Heart left ventricle (tissue), 16 donors: ENCODE measurements at places on chromosomes 4 and X.

- no peaks in the 10 kb centered on the region for H3K36me3 ChIP-seq
- H3K4me3 ChIP-seq: no peak overlapping the region
- H3K4me1 ChIP-seq: no peaks in the 10 kb centered on the region
- H3K27me3 ChIP-seq: no peaks in the 10 kb centered on the region
- H3K27ac ChIP-seq: no peak overlapping the region
- no peak for DNase-seq
Measured at GRCh38 chrX:108270739-108271396, 167.4 kb downstream of the COL4A6 start.

GRCh38 chr4:127525608-127526007 is 107.1 kb upstream of the INTU start:
- H3K27me3 ChIP-seq: no peaks in the 10 kb centered on the region
- DNase-seq: no peak
- H3K4me3 ChIP-seq: no peak overlapping the region
- H3K36me3 ChIP-seq: no peaks in the 10 kb centered on the region
- no peaks in the 10 kb centered on the region for H3K4me1 ChIP-seq
- no peak overlapping the region for H3K27ac ChIP-seq

DNA sequence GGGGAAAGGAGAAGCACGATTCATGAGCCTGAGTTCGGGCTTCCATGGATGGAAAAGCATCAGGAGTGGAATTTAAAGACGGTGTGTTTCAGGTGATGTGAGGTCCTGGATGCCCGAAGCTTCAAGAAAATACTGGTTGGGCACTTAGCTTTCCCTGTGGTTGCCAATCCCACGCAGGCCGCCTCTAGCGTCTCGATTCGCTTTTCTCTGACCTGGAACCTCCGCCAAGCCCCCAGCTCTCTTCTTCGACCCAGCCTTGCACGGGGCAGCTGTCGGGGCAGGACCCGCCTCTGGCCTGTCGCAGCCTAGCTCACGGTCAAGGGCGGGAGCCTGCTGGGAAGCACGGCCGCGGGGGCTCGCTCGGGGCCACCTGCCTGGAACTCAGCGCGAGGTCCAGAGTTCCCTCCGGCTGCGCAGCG is 308 bp upstream of the TLR2 start:
- H3K27ac ChIP-seq: no peak overlapping the region
- H3K27me3 ChIP-seq: peaks cover 24% of the 10 kb centered on the region
- DNase-seq: no peak
- H3K4me1 ChIP-seq: no peaks in the 10 kb centered on the region
- peak overlapping the region; percentile 61 for H3K4me3 ChIP-seq
- H3K36me3 ChIP-seq: no peaks in the 10 kb centered on the region

GRCh38 chrX:81168391-81168790 is 33.3 kb downstream of the HMGN5 start:
- no peak for DNase-seq
- H3K27me3 ChIP-seq: no peaks in the 10 kb centered on the region
- no peak overlapping the region for H3K27ac ChIP-seq
- no peak overlapping the region for H3K4me3 ChIP-seq

GRCh38 chrX:50815120-50815519 is 1.1 kb upstream of the SHROOM4 start:
- no peaks in the 10 kb centered on the region for H3K36me3 ChIP-seq
- no peak overlapping the region for H3K4me3 ChIP-seq
- H3K27ac ChIP-seq: peak overlapping the region; percentile 71
- DNase-seq: peak; percentile 14
- no peaks in the 10 kb centered on the region for H3K27me3 ChIP-seq

GRCh38 chrX:9466124-9466495 is 1.3 kb downstream of the TBL1X start:
- H3K27me3 ChIP-seq: no peaks in the 10 kb centered on the region
- DNase-seq: peak; percentile 50
- no peaks in the 10 kb centered on the region for H3K36me3 ChIP-seq
- no peak overlapping the region for H3K27ac ChIP-seq

DNA sequence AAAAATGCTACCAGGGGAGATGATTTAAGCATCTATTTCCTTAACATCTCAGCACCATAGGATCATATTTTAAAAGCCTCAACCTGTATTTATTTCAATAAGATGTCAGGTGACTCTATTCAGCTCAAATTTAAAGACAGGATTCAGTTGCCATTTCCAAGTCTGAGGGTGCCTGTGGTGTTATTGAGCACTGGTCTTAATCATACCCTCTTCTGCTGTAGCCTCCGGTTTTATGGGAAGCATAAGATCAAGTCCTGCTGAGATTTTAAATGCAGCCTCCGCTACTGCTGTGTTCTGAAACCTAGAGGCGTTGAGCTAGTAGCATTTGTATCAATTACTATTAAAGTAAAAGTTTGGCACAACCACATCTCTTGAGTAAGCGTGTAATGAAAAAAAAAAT is 185.7 kb upstream of the NWD2 start:
- DNase-seq: no peak
- no peak overlapping the region for H3K4me3 ChIP-seq
- H3K4me1 ChIP-seq: no peaks in the 10 kb centered on the region
- H3K27ac ChIP-seq: no peak overlapping the region
- no peaks in the 10 kb centered on the region for H3K36me3 ChIP-seq
- no peaks in the 10 kb centered on the region for H3K27me3 ChIP-seq

- DNase-seq: no peak
- no peaks in the 10 kb centered on the region for H3K36me3 ChIP-seq
- no peak overlapping the region for H3K27ac ChIP-seq
- no peak overlapping the region for H3K4me3 ChIP-seq
- H3K27me3 ChIP-seq: peaks cover 7% of the 10 kb centered on the region
Measured at GRCh38 chr4:90078440-90078839, 48.8 kb upstream of the CCSER1 start.

DNA sequence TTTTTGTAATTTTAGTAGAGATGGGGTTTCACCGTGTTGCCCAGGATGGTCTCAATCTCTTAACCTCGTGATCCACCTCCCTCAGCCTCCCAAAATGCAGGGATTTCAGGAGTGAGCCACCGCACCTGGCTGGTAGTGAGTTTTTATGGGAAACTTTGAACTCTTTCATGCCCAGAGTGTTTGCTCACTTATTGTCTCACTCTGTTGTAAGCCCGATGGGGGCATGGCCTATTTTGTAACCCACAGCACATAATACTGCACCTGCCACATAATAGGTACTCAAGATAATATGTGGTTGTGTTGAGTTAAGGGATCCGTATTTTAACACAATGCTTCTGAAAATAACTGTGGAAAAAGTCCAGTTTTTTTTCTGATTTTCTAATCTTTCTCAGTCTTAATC is 109.6 kb upstream of the GIMD1 start:
- H3K36me3 ChIP-seq: no peaks in the 10 kb centered on the region
- no peak overlapping the region for H3K27ac ChIP-seq
- no peaks in the 10 kb centered on the region for H3K4me1 ChIP-seq
- H3K27me3 ChIP-seq: no peaks in the 10 kb centered on the region
- no peak for DNase-seq

DNA sequence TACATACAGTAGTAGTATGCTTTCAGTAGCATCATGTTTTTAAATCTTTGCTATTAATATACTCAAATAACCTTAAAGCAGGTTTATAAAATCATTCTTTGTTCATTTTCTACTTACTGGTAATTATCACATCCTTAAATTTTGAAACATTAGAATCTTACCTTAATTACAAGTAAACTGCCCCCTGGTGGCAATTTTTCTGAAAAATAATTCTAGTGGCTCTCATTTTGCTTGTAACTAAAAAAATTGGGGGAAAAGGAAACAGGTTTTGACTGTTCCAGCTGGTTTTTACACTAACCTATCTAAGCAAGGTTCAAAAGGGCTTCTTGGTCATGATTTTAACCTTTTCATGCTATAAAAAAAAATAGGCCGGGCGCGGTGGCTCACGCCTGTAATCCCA is 18.5 kb upstream of the DCAF4L1 start:
- H3K27ac ChIP-seq: no peak overlapping the region
- no peaks in the 10 kb centered on the region for H3K4me1 ChIP-seq
- no peaks in the 10 kb centered on the region for H3K27me3 ChIP-seq
- DNase-seq: no peak

GRCh38 chrX:39431893-39432292 is 630.6 kb downstream of the MID1IP1 start:
- H3K36me3 ChIP-seq: no peaks in the 10 kb centered on the region
- no peak overlapping the region for H3K4me3 ChIP-seq
- no peak overlapping the region for H3K27ac ChIP-seq
- no peaks in the 10 kb centered on the region for H3K4me1 ChIP-seq

DNA sequence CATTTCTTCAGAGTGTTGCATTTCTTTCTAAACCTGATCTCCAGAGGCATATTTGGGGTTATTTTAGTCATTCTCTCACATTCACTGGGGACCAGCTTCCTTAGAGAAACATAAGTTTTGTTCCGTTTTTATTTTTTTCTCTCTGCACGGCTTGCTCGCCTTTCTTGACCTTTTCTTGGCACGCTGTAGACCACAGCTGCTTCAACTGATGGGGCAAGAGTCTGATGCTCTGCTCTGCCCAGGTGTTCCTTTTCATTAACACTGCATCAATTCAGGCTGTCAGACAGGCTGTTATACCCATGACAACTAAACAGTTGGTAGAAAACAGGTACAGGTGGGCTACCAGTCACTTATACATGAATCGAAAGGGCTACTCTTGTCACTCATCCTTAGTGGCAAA is 682.2 kb upstream of the DIAPH2 start:
- no peaks in the 10 kb centered on the region for H3K36me3 ChIP-seq
- H3K27ac ChIP-seq: no peak overlapping the region
- no peak overlapping the region for H3K4me3 ChIP-seq
- no peaks in the 10 kb centered on the region for H3K27me3 ChIP-seq
- DNase-seq: no peak
- no peaks in the 10 kb centered on the region for H3K4me1 ChIP-seq

DNA sequence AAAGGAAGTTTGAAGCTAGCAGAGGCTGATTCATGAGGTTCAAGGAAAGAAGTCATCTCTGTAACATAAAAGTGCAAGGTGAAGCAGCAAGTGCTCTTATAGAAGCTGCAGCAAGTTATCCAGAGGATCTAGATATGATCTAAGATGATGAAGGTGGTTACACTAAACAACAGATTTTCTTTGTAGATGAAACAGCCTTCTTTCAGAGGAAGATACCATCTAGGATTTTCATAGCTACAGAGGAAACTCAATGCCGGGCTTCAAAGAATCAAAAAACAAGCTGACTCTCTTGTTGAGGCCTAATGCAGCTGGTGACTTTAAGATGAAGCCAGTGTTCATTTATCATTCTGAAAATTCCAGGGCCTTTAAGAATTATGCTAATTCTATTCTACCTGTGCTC is 28.8 kb downstream of the NR0B1 start:
- H3K27ac ChIP-seq: no peak overlapping the region
- no peaks in the 10 kb centered on the region for H3K4me1 ChIP-seq
- H3K27me3 ChIP-seq: no peaks in the 10 kb centered on the region
- no peaks in the 10 kb centered on the region for H3K36me3 ChIP-seq

DNA sequence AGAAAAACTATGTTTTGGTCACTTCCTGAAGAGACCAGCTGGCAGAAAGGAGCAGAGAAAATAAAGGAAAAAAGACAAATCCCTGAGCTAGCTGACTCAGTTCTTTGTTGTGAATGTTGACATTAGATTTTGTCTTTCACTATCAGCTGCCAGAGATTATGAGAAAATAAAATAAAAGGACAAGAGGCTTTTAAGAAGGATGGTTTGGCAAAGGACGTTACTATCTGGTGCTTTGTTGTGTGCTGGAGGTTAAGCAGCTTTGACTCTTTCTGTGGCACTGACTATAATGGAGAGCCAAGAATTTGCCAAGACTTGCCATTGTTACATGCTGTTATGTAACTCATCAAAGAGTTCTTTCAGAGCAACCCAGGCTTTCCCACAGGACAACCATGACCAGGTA is 12.1 kb downstream of the ASB5 start:
- no peaks in the 10 kb centered on the region for H3K27me3 ChIP-seq
- no peak overlapping the region for H3K4me3 ChIP-seq
- no peaks in the 10 kb centered on the region for H3K36me3 ChIP-seq
- H3K4me1 ChIP-seq: no peaks in the 10 kb centered on the region
- H3K27ac ChIP-seq: no peak overlapping the region

DNA sequence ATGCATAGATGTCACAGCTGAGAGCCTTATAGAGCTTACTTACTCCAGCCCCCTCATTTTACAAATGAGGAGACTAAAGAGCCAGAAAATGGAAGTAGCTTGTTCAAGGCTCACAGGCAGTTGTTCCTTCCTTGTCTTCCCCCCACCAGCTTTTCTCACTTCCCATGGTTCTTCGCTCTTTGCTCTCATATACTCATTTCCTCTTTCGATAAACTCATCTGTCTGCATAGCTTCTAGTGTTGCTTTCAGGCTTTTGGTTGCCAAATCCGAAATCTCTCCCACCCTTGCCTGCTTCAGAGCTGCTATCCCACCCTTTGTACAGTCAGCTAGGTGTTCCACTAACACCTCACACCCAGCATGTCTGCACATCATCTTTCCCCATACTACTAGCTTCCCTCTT is 25.0 kb upstream of the GJB1 start:
- H3K4me3 ChIP-seq: no peak overlapping the region
- no peaks in the 10 kb centered on the region for H3K27me3 ChIP-seq
- H3K27ac ChIP-seq: no peak overlapping the region
- no peaks in the 10 kb centered on the region for H3K36me3 ChIP-seq
- no peak for DNase-seq

- no peaks in the 10 kb centered on the region for H3K36me3 ChIP-seq
- no peak for DNase-seq
- H3K27me3 ChIP-seq: no peaks in the 10 kb centered on the region
Measured at GRCh38 chr4:178340468-178340867, 898.2 kb upstream of the AGA start.

DNA sequence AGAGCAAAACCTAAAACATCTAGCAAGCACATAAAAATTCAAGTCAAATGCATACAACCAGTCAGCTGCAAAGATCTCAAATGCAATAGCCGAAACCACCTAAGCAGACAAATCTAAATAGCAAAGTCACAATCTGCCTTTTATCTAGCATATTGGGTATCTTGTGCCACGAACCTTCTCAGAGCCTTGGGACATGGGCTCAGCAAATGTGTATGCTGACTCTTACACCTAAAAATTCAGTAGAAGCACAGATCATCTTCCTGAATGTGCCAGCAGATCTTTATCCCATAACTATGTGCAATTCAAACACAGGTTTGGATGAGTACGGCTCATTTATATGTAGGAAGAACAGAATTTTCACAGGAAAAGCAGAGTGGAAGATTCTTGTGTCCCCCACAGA is 492.1 kb downstream of the INPP4B start:
- DNase-seq: no peak
- H3K4me3 ChIP-seq: no peak overlapping the region
- H3K4me1 ChIP-seq: peaks cover 66% of the 10 kb centered on the region
- H3K27me3 ChIP-seq: no peaks in the 10 kb centered on the region

GRCh38 chr4:37109756-37110155 is 134.8 kb upstream of the NWD2 start:
- H3K4me1 ChIP-seq: no peaks in the 10 kb centered on the region
- H3K27me3 ChIP-seq: no peaks in the 10 kb centered on the region
- no peak for DNase-seq

GRCh38 chr4:74967324-74967723 is 34.4 kb downstream of the PARM1 start:
- H3K4me1 ChIP-seq: peaks cover 48% of the 10 kb centered on the region
- no peaks in the 10 kb centered on the region for H3K36me3 ChIP-seq
- H3K27ac ChIP-seq: peak overlapping the region; percentile 36
- no peaks in the 10 kb centered on the region for H3K27me3 ChIP-seq
- H3K4me3 ChIP-seq: no peak overlapping the region
